Activated CD8-positive, alpha-beta memory T cell treated with anti-CD3 and anti-CD28 coated beads for 4 hours (primary cell): ENCODE measurements at places on chromosomes 2 and 18.

- no peak for DNase-seq
These were observed 7.0 kb downstream of the SLC14A1 start for GRCh38 chr18:45730832-45731575.

DNA sequence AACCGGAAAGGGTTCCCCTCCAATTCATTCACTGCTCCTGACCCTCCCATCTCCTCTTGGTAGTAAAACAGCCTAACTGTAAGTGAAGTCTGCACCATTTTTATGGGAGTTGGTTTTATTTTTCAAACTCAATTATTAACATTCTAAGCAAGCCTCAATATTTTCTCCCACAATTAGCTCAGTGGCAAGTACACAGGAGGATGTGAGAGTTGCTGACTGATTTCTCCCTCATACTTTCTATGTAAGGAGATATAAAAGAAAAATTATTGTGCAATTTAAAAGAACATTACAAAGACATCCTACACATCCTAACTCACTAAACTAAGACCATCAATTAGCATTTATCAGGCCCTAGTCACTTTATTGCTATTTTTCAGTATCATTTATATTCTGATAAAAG, 73.9 kb downstream of the PIAS2 start:
- DNase-seq = no peak

DNA sequence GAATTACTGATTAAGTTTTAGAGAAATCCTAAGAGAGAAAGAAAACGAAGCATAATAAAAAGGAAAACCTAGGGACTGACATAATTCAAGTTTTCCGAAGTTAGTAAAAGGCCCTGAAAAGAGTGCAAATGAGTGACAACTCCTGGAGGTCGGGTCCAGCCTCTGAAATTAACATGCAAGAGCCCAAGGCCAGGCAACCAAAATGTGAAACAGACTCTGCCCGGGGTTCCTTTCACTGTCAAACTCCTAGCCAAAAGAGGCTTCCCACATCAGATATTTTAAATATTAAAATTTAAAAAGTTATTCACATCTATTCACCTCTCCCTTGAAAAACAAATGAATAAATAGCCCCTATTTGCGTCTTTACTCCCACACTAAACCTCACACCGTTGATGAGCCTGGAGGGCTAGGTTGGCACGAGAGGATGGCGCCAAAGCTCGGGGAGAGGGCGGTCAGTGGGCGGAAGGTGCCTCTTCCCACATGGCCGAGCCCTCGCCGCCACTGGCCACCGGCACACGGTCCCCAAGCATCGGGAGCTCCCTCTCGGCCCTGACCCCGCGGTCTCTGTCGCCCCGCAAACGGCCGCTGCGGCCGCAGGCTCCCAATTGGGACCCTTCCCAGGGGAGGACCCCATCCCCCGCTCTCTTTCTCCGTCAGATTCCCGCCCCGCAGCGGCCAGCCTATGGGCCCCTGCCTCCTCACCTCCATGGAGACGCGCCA, 630 bp downstream of the PPM1G start:
- DNase-seq = no peak

DNA sequence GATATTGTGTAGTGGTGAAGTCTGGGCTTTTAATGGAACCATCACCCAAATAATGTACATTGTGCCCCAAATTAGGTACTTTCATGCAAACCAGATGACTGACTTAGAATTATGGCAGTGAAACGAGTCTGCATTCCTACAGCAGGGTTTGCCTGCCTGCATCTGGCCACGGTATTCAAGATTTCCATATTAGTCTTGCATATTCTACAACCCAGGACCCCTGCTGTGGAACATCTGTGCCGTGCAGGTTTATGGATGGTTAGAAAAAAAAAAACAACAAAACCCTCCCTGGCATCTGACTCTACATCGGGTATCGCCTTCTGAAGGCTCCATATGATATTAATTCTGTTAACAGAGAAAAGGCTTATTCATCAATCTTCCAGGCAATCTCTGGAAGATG, 394.8 kb downstream of the DCDC2C start:
- no peak for DNase-seq

- no peak for DNase-seq
These were observed 157.5 kb upstream of the ID2 start for GRCh38 chr2:8524388-8524787.

GRCh38 chr2:159106109-159106508, 137.7 kb downstream of the TANC1 start:
- DNase-seq = no peak

DNA sequence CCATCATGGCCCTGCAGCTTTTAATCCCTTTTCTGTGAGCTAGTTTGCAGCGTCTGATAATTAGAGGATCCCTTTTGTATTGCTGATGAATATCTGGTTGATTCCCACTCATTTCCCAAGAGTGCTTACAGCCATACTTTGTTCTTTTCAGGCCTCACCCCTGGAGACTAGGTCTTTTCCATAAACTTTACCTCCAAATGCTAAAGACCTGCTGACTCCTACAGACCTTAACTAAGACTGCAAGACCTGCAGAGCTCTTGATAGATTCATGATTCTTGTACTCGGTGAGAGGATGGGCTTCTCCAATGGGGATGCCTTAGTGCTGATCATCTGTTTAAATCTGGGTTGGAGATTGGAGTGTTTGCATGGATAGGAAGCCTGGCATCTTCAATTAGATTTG, 33.1 kb upstream of the DYNAP start:
- no peak for DNase-seq

- DNase-seq = no peak
These were observed 102.6 kb upstream of the ITGA4 start for GRCh38 chr2:181354626-181355025.

DNA sequence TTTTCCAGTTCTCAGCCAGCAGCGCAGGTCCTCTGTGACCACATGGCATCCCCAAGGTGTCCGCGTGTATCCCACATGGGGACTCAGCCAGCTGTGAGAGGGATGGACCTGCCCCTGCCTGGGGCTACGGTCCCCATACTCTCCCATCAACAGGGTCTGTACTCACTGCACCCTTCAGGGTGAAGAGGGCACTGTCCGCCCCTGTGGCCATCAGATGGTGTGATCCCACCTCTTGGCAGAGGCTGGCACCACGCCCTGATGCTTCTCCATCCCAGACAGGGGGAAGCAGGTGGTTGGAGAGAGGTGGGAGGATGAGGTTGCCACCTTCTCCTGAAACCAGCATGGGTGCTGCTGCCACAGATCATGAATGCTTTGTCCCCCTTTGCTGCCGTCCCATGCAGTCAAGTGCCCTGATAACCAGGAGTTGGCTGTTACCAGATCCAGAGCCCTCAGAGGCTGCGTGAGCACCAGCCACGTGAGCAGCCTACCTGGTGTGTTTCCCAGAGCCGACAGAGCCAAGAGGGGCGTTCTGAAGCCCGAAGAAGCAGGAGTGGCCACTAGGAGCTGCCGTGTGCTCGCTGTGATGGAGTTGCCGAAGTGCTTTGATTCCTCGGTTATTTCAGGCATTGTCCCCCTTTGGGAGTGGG, 93.9 kb downstream of the SH3RF3 start:
- DNase-seq = no peak

- DNase-seq = no peak
These were observed 245.4 kb downstream of the PTPRM start for GRCh38 chr18:7812431-7813063.

- no peak for DNase-seq
These were observed 179.7 kb downstream of the MREG start for GRCh38 chr2:215833531-215834162.

DNA sequence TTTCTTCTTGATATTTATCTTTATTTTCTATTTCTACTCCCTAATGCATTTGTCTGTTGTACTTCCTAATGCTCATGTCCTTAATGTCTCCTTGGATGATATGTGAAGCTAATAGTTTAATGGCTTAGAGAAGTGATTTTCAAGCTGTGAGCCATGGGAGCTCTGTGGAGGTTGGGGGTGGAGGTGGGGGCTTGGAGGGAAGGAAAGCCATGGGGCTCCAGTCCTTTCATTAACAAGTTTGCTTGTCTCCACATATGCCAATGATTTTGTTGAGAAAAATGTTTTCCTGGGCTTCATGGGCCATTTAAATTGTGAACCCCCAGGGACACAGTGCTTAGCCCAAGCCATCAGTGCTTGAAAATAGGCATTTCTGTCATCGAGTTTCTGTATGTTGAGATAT, 264.1 kb downstream of the SCG2 start:
- DNase-seq = no peak

DNA sequence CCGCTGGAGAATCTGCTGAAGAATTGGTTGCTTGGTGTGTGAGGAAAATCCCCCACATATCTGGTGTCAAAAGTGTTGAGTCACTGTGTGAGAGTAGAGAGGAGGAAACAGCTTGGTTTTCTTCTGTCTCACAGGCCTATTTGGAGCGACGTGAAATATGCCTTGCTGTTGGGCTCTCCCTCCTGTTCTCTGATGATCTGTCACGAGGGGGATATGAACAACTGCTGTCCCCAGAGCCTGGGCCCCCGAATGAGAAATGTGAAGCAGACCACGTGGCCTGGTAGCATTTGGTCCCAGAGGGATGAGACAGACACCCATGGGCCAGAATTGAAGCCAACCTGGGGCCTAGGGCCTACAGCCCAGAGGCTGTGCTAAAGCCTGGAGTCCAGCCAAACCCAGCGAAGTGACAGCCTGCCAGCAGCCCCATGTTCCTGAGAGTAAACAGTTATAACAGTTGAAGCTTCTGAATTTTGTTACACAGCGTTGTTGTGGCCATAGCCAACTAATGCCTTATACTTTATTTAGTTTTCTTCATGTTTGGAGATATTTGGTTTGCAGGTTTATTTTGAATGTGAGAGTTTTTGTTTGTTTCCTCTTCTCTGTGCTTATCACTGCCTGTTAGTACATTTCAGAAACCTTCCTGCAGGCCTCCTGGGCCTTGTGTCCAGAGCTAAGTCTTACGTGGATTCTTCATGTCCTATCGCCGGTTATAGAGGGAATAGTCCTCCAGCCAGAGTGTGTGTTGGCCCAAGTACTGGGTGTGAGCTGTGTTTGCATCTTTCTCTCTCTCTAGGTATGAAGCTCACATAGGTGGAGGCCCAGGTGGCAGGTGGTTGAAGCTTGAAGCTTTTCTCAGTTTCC, 18.7 kb upstream of the COLEC12 start:
- DNase-seq = no peak

DNA sequence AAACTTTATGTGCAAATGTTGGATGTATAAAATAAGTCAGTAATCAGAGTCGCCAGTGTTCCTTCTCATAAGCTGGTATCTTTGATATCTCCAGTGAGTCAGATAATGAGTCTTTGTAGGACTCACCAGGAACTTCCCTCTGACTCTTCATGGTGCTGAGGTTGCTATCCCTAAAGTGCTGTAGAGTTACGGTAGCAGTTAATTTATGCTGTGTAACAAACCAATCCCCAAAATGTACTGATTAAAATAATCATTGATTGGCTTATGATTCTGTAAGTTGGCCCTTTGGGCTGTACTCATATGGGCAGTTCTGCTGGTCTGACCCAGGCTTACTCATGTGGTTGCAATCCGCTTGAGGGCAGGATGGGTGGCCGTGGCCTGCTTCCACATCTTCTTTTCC, 43.8 kb downstream of the MAIP1 start:
- no peak for DNase-seq

- DNase-seq = no peak
These were observed 106.7 kb downstream of the GBX2 start for GRCh38 chr2:236061497-236061896.

GRCh38 chr2:134287323-134287722, 33.5 kb downstream of the MGAT5 start:
- DNase-seq = no peak

DNA sequence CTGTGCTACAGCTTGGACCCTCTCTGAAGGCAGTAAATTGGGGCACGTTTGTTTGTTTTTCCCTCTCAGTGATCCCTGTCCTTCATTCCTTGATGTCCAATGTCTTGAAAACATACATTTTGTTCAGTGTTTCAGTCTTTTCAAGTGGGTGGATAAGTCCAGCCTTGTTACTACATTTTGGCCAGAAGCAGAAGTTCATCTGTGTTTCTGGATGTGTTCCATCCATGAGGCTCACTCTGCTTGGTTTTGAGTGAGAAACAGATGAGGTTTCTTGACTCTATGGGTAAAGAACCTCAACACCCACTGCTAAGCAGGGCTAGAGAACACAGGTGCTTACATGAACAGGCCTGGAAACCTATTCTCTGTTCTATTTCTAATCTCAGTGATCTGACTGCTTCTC, 74.5 kb upstream of the RFX8 start:
- DNase-seq = no peak

- no peak for DNase-seq
These were observed 347.3 kb upstream of the HNRNPA3 start for GRCh38 chr2:176865336-176865735.

DNA sequence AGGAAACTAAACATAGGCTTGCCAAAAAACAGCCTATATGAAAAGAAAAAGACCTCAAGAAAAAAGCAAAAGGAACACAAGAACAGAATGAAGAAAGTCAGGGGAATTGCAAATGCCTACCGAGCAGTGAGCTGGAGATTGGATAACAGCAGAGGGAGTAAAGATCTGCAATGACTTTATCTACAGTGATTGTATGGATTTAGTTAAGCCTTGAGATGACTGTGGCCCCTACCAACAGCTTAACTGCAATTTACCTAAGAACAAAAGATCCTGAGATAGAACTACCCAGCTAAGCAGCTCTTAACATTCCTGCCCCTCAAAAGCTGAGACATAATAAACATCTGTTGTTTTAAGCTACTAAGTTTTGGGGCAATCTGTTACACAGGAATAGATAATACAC, 20.5 kb downstream of the LNPK start:
- no peak for DNase-seq

DNA sequence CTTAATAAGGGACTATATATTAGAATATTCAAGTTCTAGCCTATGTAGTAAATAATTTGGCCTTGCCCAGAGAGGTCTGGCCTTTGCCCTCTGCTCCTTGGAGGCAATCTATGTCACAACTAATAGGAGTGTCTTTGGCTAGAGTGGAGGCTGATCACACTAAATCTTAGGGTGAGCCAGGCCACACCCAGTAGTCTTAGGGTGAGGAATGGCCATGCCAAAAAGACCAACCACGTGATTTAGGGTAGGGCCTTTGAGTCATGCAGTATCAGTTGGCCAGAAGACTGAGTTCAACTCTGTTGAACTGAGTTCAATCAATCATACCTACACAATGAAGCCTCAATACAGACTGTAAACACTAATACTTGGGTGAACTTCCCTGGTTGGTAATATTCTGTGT, 26.0 kb upstream of the FLACC1 start:
- no peak for DNase-seq

- DNase-seq = no peak
These were observed 123.0 kb downstream of the CYP26B1 start for GRCh38 chr2:72024451-72025175.
